Fibroblast of skin of right quadriceps (primary cell): ENCODE measurements at places on chromosomes 6 and 20.

DNA sequence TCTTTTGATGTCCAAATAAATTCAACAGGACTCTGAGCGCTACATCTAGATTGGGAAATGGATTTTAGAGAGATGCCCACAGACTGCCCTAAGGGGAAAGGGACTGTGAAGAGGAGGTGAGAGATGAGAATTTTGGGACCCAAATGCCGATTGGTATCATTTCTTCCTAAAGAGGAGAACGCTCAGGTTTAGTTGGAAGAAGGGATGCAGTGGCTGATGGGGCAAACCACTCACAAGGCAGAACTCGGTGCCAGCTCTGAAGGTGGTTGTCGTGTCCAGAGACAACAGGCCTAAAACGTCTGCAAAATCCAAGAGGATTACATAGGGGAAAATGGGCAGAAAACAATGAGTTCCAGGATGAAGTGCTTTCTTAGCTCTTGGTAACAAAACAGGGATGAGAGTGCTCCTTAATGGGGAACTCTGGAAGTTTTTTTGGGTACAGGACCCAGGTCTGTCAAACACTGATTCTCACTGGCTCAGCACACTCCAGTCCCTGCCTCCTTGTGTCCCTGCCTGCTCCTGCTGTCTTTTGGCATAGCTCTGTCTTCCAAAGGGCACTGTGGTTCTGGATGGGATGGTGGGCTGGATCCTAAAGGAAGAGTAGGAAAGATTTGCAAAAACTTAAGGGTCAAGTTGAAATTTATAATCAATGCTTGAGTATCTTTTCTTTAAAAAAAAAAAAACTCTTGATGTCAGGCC, 29.0 kb downstream of the NEDD9 start:
- no peak for DNase-seq

DNA sequence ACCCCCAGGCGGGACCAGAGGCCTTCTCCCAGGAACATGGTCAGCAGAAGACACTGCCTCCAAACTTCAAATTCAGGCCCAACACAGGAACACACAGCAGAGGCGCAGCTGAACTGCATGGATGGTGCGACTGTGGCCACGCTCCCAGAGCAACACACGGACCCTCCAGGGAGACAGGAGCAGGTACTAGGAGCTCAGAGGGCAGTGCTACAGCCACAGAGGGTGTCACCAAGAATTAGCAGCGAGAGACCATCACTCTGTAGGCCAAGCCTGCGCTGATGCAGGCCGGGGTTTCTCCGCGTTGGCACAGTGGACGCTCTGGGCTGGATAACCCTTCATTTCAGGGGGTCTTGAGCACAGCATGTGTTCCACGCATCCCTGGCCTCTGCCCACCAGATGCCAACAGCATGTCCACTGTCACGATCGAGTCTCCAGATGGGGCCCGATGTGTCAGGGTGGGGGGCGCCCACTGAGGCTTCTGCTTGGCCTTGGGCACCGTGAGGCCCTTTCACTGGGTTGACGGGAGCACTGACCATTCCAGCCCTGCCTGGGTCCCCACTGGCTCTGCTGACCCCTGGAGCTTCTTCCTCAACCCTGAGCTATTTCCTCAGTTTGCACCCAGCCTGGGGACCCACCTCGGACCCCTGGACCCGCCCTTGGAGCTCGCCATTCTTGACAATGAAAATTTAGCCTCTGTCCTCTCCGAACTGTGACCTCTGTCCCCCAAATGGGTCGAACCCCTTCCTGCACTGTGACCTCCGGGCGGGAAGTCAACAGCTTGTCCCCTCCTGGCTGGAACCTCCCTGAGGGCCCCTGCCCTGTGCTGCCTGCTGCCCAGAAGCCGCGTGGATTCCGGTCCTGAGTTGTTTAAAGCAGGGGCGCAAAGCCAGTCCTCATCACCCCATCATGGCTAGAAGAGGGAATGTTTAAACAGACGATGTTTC, 239.4 kb downstream of the DLL1 start:
- DNase-seq, result no peak

DNA sequence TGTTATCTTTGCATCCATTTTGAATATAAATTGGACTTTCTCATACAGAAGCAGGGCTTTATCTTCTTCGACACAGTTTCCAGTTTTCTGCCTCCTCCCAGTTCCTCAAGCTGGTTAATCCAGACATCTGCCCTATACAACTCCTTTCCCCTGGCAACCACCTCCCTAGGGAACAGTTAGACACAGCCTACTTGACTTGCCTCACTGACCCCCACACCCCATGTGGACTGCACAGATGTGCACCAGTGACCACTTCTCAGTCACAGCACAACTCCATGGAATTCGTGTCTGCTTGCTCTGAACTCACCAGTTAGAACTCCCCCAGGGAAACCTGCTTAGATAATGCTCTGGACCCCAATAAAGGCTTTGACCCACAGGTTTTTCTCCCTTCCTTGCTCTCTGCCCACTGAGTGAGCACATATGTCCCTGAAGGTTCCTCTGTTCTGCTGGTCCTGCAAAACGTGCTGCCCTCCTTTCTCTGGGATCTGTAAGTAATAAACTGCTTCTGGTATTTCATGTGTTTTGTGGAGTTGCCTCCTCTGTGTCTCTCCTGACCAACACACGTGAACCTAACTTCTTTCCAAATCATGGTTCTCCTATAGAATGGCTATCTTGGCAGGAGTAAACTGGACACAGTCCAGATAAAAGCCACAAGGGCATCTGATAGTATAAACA, 351.2 kb downstream of the CD83 start:
- DNase-seq, result no peak

GRCh38 chr20:8386991-8387390, 254.9 kb downstream of the PLCB1 start:
- no peak for DNase-seq

GRCh38 chr20:57034001-57034400, 232.4 kb downstream of the BMP7 start:
- no peak for DNase-seq

GRCh38 chr6:75285283-75285639, 669 bp upstream of the TMEM30A start:
- no peak for DNase-seq

DNA sequence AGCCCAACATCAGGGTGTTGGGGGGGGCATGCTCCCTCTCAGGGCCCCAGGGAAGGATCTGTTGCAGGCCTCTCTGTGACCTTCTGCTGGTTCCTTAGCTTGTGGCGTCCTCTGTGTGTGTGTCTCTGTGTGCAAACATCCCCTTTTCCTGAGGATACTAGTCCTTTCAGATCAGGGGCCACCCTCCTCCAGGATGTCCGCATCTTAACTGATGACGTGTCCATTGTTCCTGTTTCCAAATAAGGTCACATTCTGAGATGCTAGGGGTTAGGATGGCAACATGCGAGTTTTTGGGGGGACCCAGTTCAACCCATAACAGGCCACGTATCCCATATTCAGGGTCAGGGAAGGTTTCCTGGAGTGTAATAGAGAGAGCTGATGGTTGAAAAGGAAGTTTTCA, 40.9 kb downstream of the GMPR start:
- no peak for DNase-seq

DNA sequence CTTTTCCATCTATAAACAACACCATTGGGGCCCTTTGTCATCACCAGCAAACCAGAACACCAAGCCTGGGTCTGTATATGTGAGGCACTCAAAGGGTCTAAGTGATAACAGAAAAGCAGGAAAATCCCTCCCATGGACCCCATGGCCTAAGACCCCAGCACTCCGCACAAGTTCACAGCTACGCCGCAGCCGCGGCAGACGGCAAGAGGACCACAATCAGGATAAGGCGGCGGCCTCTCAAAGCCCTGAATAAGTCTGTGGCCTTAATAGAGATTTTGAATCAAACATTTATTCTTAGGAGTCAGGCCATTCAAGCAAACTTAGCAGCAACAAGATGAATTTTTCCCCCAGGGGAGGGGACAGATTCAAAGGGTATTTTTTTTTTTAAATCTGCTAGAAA, 2.9 kb downstream of the ZBTB46 start:
- DNase-seq, result no peak

- DNase-seq, result no peak
Observed at GRCh38 chr6:117986396-117986795, 79.3 kb downstream of the SLC35F1 start.

GRCh38 chr6:12233693-12234571, 56.2 kb upstream of the EDN1 start:
- DNase-seq, result peak; percentile 82

- peak; percentile 76 for DNase-seq
Observed at GRCh38 chr6:37311741-37312473, 41.9 kb upstream of the RNF8 start.

DNA sequence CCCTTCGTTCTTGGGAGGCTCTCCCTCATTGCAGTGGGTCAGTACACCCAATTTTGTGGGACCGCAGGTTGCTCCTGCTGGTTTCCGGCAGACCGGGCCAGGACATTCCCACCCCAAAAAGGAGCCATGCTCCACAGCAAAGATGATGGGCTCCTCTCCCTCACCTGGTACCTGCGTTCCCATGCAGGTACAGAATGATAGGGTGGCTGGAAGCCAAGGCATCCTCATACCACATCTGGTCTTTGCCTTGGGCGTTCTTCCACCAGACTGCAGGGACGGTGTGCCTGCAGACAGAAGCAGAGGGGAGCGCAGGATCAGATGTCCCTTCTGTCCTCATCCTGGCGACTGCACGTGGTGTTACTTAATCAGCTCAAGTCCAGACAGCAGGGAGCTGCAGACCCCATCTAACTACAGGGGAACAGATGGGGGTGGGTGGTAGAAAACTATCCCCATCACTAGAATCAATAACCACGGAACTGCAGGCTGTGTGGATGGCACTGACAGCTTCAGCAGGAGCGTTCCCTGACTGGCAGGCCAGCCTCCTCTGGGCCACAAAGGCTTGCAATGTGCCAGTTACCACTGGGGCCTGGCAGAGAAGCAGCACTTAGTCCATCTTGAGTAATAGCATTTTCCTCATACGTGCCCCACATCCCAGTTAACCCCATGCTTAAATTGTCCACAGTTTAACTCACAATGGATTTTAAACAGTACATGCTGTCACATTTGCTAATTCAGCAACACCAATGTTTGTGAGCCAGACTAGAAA, 70.4 kb downstream of the ABHD12 start:
- no peak for DNase-seq

- no peak for DNase-seq
Observed at GRCh38 chr20:34256629-34257124, 15.5 kb downstream of the ASIP start.

DNA sequence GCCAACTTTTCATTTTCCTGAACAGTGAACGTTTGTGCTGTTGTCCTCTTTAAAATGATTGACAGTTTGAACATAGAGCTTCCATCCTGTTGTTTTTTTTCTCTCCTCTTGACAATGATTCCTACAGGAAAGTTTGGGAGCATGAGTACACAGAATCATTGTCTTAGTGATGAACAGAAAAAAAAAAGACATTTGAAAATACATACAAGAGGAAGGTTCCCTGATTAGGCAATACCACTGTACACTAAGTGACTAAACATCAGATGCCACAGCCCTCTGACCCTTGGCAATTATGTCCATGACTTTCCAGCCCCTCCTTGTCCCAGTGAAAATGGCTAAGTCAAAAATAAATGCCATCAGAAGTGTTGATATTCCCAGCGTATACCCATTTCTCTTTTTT, 71.5 kb downstream of the RTN4IP1 start:
- DNase-seq, result no peak

DNA sequence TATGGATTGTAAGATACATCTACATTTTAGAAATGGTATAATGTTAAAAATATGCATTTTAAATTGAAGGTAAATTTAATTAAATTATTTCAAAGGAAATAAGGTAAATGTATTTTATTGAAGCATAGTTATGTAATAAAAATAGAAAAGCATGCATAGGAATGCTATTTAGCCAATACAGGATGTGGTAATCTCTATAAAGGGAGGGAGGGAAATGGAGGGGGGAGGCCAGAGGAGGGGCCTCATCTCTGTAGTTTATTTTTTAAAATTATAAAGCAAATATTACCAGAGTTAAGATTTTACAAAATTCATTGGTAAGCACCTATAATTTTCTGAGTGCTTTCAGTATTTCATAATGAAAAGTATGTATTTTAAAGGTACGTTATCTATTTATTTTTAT, 27.2 kb downstream of the SLC16A10 start:
- DNase-seq, result peak; percentile 19

- no peak for DNase-seq
Observed at GRCh38 chr20:24577271-24577909, 108.0 kb downstream of the SYNDIG1 start.

- DNase-seq, result peak; percentile 97
Observed at GRCh38 chr6:113184291-113184690, 672.9 kb upstream of the MARCKS start.

DNA sequence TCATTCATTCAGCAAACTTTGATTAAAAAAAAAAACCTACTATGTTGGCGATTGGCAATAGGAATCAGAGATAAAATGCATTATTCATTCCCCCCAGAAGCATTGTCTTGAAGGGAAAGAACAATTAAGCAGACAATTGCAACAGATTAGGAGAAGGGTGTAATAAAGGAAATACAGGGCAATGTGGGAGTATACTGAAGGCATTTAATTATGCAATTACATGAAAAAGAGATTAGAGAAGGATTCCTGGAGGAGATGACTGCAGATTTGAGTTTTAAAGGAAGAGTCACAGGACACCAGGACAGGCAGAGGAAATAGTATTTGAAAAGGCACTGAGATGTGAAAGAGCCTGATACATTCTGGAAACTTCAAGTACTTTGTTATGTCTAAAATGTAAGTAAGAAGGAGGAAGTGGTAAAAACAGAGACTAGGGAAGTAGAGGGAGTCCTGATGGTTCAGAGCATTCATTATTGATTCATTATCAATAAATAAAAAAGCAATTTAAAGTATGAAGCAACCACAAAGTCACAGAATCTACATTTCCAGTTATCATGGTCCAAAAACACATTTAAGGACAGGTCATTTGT, 43.7 kb downstream of the THEMIS start:
- no peak for DNase-seq

DNA sequence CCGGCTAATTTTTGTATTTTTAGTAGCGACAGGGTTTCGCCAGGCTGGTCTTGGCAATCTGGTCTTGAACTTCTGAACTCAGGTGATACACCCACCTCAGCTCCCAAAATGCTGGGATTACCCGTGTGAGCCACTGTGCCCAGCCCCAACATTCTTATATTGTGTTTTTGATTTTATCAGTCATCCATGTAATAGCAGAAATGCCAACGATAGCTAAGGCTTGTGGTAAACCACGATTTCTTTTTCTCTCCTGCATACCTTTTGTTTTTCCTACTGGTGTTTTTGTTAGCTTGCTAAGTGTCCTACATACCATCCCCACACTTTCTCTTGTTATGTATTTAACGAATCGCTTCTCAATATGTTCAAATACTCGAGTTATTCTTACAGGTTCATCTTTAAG, 12.1 kb downstream of the PHACTR2 start:
- DNase-seq, result peak; percentile 36

GRCh38 chr6:167420177-167420576, 95.3 kb downstream of the TTLL2 start:
- no peak for DNase-seq

DNA sequence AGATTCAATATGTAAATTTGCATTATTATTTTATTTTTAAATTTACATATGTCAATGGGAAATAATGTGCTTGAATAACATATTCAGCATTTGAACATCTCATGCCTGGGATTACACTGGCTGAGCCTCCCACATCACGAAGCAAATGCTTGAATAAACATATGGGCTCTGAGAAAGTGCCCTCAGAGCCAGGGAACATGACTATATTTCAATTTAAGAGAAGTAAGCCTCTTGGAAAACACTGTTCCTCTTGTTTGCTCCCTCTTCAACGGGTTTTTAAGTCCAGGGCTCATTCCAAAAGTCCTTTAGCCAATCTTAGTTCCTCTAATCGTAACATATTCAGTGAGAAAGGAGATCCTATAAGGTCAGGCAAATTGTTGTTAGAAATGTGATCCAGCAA, 122.0 kb downstream of the GMPR start:
- DNase-seq, result no peak

- no peak for DNase-seq
Observed at GRCh38 chr6:97563529-97563928, 280.5 kb upstream of the MMS22L start.

GRCh38 chr20:21548390-21549035, 34.6 kb upstream of the NKX2-2 start:
- no peak for DNase-seq
